NB4 (cell line): ENCODE measurements at places on chromosomes 11 and 22.
A peak's percentile ranks its signal among the peaks of the same experiment; 100 is the strongest.

- DNase-seq, result peak; percentile 26
These were observed 15.9 kb downstream of the MED15 start for GRCh38 chr22:20523086-20523983.

DNA sequence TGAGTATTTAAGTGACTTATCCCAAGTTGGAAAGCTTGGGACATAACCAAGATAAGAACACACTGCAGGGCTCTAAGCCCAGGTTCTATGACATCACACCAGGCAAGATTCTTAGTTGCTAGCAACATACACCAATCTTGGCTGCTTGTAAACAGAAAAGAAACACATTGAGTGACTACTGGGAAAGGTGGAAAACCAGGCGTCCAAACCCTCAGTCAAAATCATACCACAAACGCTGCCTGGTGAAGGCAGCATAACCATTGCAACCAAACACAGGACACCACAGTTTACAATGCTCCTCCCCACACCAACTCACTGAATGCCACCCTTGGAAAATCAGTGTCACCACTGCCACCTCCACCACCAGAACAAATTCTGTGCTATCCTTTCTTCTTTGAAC lies 379.9 kb downstream of the TTC28 start:
- DNase-seq, result no peak

DNA sequence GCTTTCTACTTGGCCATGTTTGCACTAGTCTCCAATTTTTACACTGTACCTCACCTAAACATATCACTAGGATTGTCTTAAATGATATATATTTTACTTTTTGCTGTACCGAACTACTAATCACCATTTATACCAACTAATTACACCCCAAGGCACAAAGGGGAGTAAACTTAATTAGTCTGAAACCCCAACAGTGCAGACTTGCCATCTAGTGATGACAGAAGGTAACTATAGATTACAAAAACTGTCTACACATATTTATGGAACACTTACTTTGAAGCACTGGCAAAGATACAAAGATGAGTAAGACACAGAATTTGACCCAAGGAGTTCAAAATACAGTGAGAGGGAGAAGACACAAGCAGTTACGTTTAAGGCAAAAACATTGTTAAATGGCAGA lies 139.7 kb downstream of the CNTN5 start:
- DNase-seq, result no peak

- DNase-seq, result no peak
These were observed 38.7 kb upstream of the ATXN10 start for GRCh38 chr22:45632791-45633515.

- no peak for DNase-seq
These were observed 67.2 kb upstream of the CD82 start for GRCh38 chr11:44498089-44498871.

DNA sequence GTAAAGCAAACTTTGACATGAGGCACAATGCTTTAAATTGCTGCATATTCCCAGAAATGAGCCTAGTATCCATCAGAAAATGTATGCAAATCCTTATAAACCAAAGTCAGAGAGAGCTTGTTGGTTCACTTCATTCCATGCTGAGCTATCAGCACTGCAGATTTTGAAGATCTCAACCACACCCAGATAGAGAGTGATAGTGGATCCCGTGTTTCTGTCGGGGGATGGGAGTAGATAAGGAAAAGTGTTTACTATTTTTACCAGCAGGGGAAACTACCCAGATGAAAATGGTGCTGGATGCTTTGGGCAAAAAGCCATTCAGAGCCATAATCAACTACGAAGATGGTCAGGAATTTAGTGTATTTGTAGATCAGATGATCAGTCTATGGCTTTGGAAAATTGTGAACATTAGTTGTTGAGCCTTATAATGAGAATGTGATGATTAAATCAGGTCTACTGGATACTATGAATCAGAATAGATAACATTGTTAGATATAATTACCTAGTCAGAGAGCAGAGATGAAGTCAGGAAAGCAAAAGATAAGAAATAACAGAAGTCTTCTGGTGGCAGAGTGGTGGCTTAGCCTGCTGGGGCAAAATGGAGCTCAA lies 10.8 kb downstream of the OR51B6 start:
- no peak for DNase-seq

- peak; percentile 10 for DNase-seq
These were observed 543.7 kb upstream of the RAG2 start for GRCh38 chr11:37141707-37142106.

DNA sequence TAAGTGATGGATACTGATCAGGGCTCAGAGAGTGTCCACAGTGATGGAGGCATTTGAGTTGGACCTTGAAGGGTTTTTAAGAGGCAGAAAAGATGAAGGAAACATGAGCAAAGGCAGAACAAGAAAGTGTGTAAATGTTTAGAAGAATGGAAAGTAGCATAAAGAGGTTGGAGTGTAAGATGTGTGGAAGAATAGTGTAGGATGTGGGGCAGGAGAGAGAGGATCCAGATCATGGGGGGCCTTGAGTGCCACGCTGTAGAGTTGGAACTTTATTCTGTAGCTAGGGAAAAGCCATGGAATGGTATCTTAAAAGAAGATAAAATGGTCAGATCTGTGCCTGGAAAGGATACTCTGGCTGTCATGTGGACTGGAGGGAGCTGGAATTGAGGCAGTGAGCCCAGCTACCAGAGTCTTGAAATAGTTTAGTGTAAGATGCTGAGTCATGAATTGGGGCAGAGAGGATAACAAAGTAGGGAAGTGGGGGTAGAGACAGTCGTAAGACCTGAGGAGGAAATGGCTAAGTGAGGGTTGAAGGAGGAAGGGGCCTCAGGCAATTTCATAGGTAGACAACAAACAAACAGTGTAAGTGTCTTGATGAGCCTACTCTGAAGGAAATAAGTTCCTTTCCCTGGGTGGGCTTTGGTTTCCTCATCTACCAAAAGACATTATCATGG lies 6.7 kb downstream of the KCNE3 start:
- DNase-seq, result peak; percentile 92

GRCh38 chr11:33944693-33945424 lies 53.0 kb upstream of the LMO2 start:
- DNase-seq, result no peak

- no peak for DNase-seq
These were observed 10.8 kb upstream of the CYP2R1 start for GRCh38 chr11:14902650-14903350.

GRCh38 chr11:121613724-121614123 lies 161.0 kb upstream of the SORL1-AS1 start:
- DNase-seq, result no peak

DNA sequence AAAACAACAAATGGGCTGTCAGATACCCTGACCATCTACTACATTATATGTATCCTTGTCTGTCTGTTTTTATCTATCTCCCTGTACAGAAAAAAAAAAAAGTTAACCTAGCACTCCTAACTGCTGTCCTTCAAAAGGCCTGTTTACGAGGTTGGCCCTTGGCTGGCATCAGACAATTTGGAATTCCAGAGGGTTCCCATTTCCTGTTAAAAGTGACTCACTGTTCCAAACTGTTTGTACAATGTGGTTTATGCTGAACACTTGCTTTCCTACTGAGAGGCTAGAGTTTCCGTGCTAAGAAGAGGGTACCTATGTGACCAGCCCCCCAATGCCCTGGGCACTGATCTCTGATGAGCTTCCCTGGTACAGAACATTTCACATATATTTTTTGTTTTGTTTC lies 65.9 kb upstream of the HMGXB4 start:
- no peak for DNase-seq

DNA sequence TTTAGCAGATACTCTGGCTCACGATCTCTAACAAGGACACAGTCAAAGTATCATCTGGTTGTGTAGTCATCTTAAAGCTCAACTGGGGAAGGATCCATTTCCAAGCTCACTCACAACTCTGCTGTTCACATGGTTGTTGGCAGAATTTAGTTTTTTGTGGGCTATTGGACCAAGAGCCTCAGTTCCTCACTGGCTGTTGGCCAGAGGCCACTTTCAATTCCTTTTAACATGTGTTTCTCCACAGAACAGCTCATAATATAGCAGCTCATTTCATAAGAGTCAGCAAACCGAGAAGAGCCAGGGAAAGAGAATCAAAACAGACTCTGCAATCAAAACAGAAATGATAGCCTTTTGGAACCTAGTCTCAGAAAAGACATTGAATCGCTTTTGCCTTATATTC lies 22.6 kb downstream of the IZUMO1R start:
- DNase-seq, result no peak

DNA sequence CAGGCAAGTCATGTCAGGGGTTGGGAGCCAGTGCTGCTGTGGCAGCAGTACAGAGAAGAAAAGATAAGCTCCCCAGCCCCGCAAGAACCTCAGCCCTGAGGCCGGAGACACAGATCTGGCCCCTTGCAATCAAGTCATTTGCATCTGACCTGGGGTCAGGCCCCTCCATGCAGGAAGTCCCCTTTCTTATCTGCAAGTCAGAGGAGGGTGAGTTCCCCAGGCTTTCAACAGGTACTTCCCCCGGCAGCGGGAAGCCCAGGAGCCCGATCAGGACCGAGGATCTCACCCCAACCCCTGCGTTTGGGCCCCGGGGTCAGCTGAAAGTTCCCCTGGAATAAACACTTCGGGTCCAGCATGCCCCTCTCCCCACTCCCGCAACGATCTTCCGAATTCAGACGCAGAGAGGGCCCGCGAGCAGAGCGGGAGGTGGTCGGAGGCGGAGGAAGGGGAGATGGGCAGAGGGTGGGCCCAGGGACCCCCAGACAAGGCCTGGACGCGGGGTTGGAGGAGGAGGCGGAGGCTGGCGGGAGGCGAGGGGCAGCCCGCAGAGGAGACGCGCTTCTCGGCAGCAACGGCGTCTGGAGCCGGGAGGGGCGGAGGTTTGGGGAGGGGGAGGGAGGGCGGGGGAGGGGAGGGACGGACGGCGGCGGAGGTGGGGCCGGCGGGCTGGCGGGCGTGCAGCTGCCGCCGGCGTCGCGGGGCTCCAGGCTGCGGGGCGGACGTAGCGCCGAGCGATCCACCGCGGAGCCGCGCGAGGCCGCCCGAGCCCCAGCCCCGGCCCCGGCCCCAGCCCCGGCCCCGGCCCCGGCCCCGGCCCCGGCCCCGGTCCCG lies at the start of gene TSPAN18:
Gene TSPAN18 (plus strand): TSS at position 680 of the 831 bp plus-strand sequence. CDS start 179,455 bp downstream, outside the sequence.
- DNase-seq, result peak; percentile 36

DNA sequence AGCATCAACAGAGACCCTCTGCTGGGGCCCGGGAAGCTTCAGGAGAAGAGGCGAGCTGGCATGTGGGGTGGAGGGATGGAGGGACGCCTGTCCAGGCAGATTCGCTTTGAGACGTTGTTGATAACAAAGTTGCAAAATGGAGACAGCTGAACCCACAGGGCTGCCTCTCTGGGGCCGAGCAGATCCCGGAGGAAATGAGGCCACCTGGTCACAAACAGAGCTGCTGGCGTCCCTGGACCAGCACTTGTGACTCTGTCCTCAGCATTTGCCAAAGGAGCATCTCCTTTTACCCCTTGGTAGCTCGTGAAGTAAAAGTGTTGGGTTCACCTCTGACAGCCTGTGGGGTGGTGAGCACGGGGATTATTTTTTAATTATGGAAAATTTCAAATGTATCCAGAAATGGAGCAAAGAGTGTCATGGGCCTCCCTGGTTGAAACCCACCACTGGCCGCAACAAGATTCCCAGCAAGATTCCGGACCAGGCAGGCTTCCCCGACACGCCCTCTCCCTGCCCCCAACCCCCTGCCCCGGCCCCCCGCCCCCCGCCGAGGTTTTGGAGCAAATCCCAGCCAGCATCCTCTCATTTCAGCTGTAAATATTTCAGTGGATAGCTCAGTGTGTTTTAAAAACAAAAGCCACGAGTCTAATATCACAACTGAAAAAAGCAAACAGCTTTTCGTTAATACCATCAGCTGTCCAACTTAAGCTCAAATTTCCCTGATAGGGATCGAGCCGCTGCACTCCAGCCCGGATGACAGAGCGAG lies 20.3 kb downstream of the GRAMD4 start:
- no peak for DNase-seq

DNA sequence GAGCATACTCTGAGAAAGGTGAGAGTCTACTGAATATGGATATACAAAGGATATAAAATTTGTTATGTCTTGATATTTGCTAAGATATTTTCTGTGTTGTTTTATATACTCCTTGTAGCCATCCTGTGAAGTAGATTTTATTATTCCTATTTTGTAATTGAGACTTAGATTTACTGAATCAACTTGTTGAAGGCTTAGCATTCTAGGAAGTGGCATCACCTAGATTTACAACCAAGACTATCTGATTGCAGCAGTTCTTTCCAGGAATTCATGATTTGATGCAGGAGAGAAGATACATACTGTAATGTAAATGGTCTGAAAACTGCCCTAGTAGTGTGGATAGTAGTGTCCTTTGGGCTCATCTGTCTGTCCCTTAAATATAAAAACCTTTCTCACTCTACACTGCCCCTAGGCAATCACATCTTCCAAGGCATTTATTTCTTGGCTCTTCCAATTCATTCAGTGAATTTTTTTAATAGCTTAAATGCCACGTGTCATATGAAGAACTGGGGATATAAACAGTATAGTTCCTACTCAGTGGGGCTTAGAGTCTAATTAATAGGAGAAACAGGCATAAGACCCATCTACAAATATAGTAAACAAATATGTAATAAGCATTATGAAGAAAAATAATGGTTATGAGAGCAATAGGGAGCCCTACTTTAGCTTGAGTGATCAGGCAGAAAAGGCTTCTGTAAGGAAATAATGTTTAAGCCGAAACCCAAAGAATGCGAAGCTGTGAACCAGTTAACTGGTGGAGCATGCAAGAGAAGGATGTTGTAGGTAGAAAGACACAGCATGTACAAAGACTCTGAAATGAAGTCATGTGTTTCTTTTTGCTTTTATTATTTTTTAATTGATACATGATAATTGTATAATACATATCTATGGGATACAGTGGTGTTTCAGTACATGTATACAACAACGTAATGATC lies 13.6 kb downstream of the IPO7 start:
- no peak for DNase-seq
